ENCODE measurements at places on chromosomes 7 and 10.

DNA sequence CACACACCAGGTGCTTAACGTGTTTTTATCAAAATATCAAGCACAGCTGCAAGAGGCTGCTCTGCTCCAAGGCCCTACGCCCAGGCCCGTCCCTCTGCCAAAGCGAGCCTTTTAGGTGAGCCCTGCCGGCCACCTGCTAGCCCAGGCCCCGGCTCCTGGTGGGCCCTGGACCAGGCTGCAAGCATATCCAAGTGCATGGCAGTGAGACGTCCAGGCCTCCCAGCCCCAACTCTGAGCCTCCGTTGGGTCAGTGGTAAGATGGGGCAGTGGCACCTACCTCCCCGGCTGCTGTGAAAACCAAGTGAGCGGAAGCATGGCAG lies 136.2 kb downstream of the LHPP start:
- no peak for DNase-seq

GRCh38 chr10:133225707-133226191 lies 4.3 kb upstream of the UTF1 start:
- DNase-seq = no peak

- DNase-seq = peak; percentile 19
Observed at GRCh38 chr7:73976761-73977618, 51.0 kb upstream of the ELN start.

- DNase-seq = no peak
Observed at GRCh38 chr7:98423043-98423442, 22.2 kb upstream of the BAIAP2L1 start.

- DNase-seq = no peak
Observed at GRCh38 chr7:40468891-40469864, 334.4 kb downstream of the SUGCT start.

DNA sequence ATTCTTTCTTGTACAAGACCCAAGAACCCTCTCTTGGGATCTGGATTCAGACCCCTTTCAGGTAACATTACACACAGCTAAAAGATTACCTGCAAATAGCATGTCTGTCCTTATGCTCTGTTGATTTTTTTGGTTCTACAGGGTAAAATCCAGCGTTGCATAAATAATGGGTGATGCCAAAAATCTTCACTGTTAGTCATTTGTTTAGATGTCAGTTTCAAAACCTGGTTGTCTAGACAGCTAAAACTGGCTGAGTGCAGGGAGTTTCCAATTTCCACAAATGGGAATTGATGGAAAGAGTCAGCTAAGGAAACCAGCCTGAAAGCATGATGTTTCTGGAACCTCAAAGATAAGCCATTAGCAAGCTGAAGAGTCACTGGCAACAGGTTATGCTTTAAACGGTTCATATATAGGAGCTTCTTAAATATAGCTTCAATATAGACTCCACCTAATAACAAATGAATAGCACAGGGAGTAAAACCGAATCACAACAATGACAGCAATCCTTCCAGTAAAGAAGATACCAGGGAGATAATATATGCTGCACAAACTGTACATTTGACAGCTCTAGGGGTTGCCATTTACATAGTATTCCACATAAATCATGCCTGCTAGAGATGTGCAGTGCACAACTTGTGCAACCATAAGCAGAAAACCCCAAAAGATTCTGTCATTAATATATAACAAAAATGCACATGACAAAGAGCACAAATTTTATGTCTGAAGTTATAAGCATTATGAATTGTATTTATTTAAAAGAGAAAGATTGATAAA lies 20.4 kb downstream of the CCDC71L start:
- DNase-seq = no peak

DNA sequence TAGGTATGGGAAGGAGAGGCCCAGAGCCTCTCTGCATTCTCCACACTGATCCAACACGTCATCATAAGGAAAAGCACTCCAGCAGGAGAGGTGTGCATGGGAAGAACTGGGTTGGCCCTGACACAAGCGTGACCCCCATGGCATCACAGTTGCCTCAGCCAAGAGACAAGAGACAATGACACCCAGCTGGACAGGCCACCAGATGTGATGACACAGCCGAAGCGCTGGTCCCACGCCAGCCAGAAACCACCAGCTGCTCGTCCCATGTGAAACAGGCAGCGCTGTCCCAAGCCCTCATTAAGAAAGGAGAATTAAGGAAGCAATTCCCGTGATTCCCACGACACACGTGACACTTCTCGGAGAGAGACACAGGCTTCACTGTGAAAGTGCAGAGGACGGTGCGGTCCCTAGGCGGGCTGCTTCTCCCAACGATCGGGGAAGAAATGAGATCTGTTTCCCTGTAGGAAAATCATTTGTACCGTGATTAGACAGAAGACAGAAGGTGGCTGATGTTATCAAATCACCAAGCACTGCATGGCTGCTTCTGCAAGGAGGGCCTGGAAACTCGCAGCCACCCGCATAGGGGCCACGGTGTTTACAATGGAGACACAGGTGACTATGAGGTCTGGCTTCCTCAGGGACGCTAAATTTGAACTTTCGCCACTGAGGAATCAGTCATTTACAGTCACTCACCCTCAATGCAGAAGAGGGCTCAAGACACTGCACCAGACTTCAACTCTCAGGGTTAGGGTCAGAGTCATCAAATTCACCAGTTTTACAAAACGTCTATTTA lies 74.5 kb downstream of the DIP2C start:
- DNase-seq = no peak

- no peak for DNase-seq
Observed at GRCh38 chr10:84517554-84517953, 189.2 kb downstream of the CCSER2 start.

- DNase-seq = no peak
Observed at GRCh38 chr7:33044401-33044718, 18.2 kb downstream of the NT5C3A start.

- no peak for DNase-seq
Observed at GRCh38 chr10:99330347-99330924, 1.3 kb downstream of the CNNM1 start.

DNA sequence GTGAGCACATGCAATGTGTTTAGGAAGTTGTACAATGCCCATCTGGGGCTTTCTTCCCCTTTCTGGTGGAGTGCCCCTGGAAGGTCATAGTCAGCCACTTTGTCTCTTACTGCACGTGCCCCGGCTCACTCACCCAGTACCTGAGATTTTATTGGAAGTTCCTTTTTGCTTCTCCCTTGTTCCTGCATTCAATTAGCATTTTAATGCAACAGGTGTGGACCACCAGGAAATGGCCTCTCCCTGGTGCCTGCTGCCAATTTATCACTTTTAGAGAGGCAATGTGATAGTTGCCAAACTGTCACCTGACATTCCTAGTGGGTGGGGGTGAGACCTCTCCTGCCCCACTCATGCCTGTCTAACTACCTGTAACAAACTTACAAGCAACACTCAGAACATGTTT lies 293.4 kb upstream of the DKK1 start:
- DNase-seq = no peak

- DNase-seq = no peak
Observed at GRCh38 chr7:70005480-70005879, 407.2 kb downstream of the AUTS2 start.

GRCh38 chr7:120274482-120274881 lies 1.5 kb downstream of the KCND2 start:
- DNase-seq = no peak

DNA sequence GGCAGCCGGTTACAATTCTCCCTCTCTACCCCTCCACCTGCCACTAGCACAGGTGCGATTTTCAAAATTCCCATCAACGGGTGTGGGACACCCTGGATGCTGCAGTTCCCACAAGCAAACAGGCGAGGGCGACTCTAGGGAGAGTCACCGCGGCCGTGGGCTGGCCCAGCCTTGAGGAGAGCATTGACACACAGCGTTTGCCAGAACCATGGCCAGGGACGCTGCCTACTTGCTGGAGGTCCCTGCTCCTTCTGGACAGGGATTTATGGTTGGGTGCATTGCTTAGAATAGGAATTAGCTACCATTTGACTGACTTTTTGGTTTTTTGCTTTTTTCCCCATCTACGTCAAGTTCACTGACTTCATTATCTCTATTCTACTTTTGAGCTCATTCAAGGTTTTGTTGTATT lies 19.0 kb upstream of the CLDN4 start:
- DNase-seq = peak; percentile 78

GRCh38 chr10:71720288-71720687 lies 710 bp upstream of the C10orf105 start:
- DNase-seq = no peak

GRCh38 chr7:107632492-107632865 lies 28.1 kb upstream of the SLC26A4 start:
- no peak for DNase-seq

DNA sequence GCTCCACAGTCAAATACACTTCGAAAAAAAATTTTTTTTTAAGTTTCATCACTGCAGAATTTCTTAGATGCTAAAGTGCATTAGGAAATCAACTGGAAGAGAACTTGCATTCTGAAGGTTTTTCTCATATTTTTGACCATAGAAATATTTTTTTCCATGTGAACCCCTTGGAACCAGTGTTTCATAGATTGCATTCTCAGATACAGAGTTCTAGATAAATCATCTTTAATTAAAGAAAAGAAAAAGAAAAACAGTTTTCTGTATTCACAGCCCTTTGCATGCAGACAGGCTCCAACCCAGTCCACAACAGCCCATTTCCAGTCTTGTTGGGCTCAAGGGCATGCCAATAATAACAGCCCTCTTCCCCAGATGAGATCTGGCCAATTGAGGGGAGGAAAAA lies 75.5 kb upstream of the RPA3 start:
- no peak for DNase-seq

DNA sequence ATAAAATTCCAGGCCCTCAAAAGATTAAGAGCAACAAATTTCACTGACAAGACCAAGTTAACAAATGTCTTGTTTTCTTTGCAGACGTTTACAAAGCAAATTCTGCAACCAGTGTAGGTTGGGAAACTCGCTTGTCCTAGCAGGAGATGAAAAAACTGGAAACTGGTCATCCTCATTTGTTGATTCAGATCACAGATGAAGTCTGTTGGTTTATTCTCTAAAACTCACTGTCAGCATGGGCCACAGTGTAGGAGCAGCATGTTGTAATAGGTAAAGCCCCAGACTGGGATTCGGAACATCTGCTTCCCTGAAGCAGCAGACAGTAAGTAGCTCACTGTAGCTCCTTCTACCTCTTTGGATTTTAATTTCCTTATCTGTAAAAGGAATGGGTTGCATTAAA lies 31.5 kb downstream of the PANK1 start:
- no peak for DNase-seq

DNA sequence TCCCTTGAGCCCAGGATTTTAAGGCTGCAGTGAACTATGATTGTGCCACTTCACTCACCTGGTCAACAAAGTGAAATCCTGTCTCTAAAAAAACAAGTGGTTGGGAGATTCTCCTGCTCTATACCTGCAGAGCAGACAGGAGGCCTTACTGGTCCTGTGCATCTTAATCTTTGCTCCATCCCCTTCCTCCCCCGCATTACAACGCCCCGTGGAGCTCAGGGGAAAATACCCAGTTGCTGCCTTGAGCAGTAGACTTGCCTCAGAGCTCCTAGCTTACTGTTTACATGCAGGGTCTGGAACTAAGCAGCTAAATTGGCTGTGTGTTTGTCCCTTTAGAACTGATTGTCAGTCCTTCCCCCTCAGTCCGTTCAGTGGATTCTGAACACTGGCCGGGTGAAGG lies 123.8 kb upstream of the KMT2E start:
- DNase-seq = no peak

DNA sequence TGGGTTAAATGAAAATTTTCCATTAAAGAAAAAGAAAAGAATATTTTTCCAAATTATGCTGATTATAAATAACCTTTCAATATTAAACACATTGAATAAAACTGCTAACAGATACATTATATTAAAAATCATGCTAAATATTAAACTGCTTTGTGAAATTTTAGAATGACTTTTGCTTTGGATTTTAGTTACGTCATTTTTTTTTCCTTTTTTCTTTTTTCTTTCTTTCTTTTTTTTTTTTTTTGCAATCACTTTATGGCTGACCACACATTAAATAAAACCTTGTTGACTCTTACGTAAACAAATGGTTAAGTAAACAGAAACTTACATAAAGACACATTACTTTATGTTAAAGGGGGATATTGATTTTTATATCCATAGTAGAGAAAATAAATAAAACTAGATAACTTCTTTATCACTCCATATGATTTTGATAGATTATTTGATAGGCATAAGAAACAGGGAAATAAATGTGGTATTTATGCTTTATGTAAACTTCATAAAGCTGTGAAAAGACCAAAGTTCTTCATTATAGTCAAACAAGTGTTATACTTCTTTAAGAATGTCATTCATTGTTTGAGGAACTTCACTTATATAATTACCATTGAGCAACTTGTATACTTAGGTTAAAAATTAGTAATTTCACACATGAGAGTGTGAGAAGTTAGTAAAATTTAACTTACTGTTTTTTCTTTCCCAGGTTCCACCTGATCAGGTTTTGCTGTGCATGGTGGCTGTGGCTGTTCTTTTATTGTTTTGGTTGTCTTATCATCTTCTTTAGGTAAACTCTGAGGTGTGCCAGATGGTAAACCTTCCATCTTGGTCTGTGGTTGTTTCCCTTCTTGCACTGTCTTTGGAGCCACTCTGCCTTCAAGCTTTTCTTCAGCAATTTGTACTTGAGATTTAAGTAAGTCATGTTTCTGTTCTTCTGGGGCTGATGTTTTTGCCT lies 197.3 kb downstream of the PCLO start:
- no peak for DNase-seq

DNA sequence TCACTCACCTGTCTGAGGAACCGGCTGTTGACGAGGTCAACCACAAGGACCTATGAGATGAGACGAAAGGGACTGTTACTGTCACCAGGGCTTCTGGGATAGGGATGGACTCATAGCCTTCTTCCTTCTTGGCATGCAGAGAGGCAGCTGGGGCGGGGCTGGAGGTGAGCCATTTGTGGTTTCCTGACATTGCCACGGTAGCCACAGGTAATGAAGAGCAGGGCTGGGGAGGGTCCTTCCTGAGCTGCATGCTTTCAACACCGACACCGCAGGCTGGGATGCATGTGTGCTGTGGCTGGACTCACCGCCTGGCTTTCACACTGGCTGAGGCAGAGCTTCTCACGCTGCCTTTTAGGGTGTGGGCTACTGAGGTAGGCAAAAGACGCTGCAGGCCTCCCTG lies 46.4 kb upstream of the MKRN1 start:
- DNase-seq = no peak

DNA sequence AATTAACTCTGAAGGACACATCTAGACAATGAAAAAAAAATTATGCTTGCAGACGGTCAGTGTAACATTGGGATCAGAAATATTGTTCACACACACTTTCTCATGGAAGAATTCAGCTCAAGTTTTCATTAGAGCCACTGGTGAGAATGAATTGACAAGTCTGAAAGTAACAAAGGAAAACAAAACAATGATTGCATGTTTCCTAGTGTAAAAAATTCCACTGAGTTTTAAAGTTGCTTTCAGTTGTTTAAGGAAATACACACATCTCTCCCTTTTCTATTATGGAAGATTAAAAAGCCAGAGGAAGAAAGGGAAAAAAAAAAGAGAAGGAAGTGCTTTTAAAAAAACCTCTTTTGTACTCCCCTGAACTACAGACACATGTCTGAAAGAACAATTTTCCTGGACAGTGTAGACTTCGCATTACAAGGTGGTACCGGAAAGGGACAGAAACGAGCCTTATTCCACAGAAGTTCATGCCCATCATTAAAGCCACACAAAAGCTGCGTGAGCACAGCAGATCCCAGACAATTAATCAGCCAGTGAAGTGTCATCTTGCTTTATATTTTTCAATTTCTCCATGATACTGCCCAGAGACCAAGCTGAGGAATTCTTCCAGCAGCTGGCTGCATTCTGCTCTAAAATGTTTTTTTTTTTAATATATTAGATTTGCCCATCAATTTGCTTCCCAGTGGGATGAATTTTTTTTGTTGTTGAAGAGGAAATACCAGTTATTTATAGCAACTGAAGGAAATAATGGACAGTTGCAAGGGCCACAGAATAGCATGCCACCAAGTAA lies 294.8 kb downstream of the DOCK4 start:
- DNase-seq = no peak

- no peak for DNase-seq
Observed at GRCh38 chr7:98470485-98471240, 69.8 kb upstream of the BAIAP2L1 start.

All from GM20000 (cell line).